Ascending aorta (tissue), 2 donors: ENCODE measurements at places on chromosomes 2 and 18. TPM values are rescaled to one million over a fixed set of nuclear protein-coding genes. Genes with fewer than 3 reads are reported as not detected.
A peak's percentile ranks its signal among the peaks of the same experiment; 100 is the strongest.

GRCh38 chr18:32771871-32772580 lies 797 bp downstream of the KLHL14 start:
- H3K36me3 ChIP-seq: no peaks in the 10 kb centered on the region
- H3K27ac ChIP-seq: no peak overlapping the region
- H3K4me3 ChIP-seq: peak overlapping the region; percentile 52
- peak; percentile 54 for DNase-seq
- H3K27me3 ChIP-seq: peaks cover 15% of the 10 kb centered on the region

- no peak overlapping the region for H3K4me3 ChIP-seq
- H3K27ac ChIP-seq: peak overlapping the region; percentile 60
- no peaks in the 10 kb centered on the region for H3K36me3 ChIP-seq
- no peaks in the 10 kb centered on the region for H3K27me3 ChIP-seq
- peaks cover 51% of the 10 kb centered on the region for H3K4me1 ChIP-seq
Measured at GRCh38 chr2:174628528-174629169, 31.0 kb upstream of the WIPF1 start.

GRCh38 chr18:70394672-70395071 lies 105.8 kb downstream of the SOCS6 start:
- no peaks in the 10 kb centered on the region for H3K4me1 ChIP-seq
- no peaks in the 10 kb centered on the region for H3K27me3 ChIP-seq
- no peak overlapping the region for H3K4me3 ChIP-seq
- H3K36me3 ChIP-seq: no peaks in the 10 kb centered on the region

GRCh38 chr18:31101183-31102024 lies 817 bp downstream of the DSC2 start:
- H3K4me3 ChIP-seq: peak overlapping the region; percentile 67
- H3K27me3 ChIP-seq: no peaks in the 10 kb centered on the region
- DNase-seq: peak; percentile 75
- peak overlapping the region; percentile 34 for H3K27ac ChIP-seq
- no peaks in the 10 kb centered on the region for H3K4me1 ChIP-seq
- no peaks in the 10 kb centered on the region for H3K36me3 ChIP-seq

DNA sequence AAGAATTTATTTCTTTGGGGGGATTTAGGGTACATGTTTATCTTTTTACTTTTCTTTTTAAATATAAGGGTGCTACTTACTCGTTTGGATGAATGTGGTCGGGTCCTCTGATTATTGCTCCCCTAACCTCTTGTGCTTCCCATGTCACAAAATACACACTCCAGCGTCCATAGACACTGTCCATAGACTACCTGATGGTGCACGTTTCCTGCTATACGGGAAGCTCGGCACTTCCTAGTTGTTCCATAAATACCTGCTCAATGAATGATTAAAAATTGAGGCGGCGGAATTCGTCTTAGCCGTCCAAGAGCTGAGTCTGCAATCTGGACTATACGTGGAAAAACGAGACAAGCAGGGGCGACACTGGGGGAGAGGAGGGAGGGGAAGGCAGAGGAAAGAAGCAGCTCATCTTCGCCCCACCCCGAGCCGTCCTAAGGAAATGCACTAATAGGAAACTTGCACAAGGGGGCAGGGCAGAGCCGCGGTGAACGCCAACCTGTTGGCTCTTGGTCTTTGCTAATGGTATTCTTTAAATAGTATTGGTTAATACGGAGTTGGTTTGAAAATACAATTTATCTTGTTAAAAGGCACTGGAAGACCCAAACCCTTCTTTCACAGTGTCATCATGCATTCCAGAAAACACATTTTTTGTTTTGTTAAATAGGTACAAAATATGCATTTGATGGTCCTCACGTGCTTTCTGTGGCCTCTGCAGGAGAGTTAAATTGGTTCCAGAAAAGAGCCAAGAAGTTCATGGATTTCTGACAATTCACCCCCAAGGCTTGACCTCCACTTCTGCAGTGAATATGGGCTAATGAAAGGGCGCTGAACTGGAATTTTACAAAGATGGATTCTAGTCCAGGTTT lies 73.0 kb upstream of the KCTD1 start:
- no peak overlapping the region for H3K27ac ChIP-seq
- H3K4me1 ChIP-seq: no peaks in the 10 kb centered on the region
- no peak for DNase-seq
- no peak overlapping the region for H3K4me3 ChIP-seq
- H3K27me3 ChIP-seq: no peaks in the 10 kb centered on the region

- DNase-seq: no peak
- no peak overlapping the region for H3K4me3 ChIP-seq
- H3K36me3 ChIP-seq: no peaks in the 10 kb centered on the region
- no peak overlapping the region for H3K27ac ChIP-seq
- no peaks in the 10 kb centered on the region for H3K27me3 ChIP-seq
Measured at GRCh38 chr2:12504443-12504842, 212.3 kb upstream of the TRIB2 start.

DNA sequence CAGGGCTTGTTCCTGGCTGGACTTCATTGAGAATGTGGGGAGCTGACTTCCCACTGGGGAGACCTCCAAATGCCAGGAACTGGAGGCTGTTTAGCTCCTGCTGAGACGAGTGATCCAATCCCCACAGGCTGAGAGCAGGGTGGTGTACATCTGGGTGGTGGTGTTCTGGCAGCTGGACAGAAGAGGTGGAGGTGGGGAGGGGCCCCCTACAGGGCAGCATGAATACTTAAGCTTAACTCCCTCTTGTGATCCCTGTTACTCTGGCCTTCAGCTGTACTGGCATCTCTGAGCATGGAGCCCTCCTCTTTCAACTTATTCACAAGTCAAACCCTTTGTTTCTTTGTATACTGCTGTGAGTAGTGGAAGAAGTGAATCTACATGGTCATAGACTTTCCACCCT lies 167.8 kb upstream of the LYPD1 start:
- H3K36me3 ChIP-seq: no peaks in the 10 kb centered on the region
- H3K4me3 ChIP-seq: no peak overlapping the region
- H3K27ac ChIP-seq: no peak overlapping the region
- H3K27me3 ChIP-seq: no peaks in the 10 kb centered on the region

GRCh38 chr2:220451438-220451837 lies 824.0 kb downstream of the SLC4A3 start:
- H3K27ac ChIP-seq: no peak overlapping the region
- no peak for DNase-seq
- H3K4me3 ChIP-seq: no peak overlapping the region
- no peaks in the 10 kb centered on the region for H3K4me1 ChIP-seq
- H3K27me3 ChIP-seq: no peaks in the 10 kb centered on the region

- no peaks in the 10 kb centered on the region for H3K27me3 ChIP-seq
- no peak for DNase-seq
- no peak overlapping the region for H3K4me3 ChIP-seq
- no peaks in the 10 kb centered on the region for H3K36me3 ChIP-seq
Measured at GRCh38 chr18:57836557-57836956, 33.4 kb upstream of the ATP8B1 start.

- H3K4me1 ChIP-seq: no peaks in the 10 kb centered on the region
- no peak overlapping the region for H3K4me3 ChIP-seq
- DNase-seq: no peak
Measured at GRCh38 chr2:108106731-108107130, 120.4 kb downstream of the SLC5A7 start.

DNA sequence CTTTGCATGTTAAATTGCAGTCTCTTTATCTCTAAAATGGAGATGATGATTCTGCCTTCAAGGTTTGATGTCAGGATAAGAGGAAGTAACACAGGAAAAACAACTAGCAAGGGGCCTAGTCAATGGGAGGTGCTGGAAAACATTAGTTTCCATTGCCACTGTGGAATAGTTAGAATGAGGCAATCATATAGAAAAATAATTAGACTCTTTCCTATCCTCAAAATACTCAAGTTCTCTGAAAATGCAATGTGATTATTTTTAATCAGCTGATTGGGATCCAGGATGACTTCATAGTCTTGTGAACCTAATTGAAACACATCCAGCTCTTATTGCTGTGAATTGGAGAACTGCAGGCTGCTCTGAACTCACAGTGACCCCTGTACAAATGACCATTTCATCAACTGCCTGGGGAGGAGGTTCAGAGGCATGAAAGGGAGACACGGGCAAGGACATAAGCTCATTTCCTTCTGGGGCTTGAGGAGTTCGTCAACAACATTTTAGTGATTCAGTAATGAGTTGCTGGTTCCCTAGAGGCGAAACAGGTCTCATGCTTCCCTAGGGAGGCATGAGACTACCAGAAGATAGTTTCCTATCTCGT lies 422.5 kb downstream of the LPIN1 start:
- H3K27ac ChIP-seq: peak overlapping the region; percentile 65
- H3K27me3 ChIP-seq: no peaks in the 10 kb centered on the region
- no peaks in the 10 kb centered on the region for H3K36me3 ChIP-seq
- H3K4me3 ChIP-seq: no peak overlapping the region
- H3K4me1 ChIP-seq: peaks cover 4% of the 10 kb centered on the region
- no peak for DNase-seq

GRCh38 chr2:20443276-20443920 lies 3.5 kb upstream of the RHOB start:
- peak overlapping the region; percentile 80 for H3K4me3 ChIP-seq
- DNase-seq: no peak
- H3K4me1 ChIP-seq: peaks cover 22% of the 10 kb centered on the region
- H3K36me3 ChIP-seq: peaks cover 14% of the 10 kb centered on the region

DNA sequence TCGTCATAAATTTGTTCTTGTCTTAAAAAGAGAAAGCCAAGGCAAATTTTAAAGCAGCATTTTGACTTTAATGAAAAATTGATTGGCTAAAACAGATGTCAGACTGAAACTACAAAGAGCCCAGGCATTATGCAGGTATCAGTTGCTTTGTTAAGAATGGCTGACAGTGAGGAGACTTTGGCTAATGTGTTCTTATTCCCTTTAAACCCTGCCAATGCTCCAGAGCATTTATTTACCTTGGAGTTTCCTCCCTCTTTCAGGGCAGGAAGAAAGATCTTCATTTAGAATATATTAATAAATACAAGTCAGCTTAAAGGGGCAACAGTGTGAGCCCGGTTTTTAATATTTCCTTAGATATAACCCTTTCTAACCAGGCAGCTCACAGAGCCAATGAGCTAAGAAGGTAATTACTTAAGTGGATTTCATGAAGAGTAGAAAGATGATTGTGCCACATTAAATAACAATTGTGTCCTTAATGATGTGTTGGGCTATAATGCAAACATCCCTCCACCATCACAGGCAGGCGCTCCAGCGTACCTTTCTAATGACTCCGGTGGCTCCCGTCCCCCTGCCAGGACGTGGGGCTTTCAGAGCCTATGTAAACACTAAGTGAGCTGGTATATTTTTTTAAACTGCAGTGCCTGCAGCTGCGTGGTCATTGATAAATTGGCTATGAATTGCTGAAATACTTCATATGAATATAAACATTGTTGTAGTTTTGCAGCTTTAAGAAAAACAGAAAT lies 349.4 kb upstream of the POU3F3 start:
- H3K36me3 ChIP-seq: no peaks in the 10 kb centered on the region
- H3K27ac ChIP-seq: no peak overlapping the region
- H3K27me3 ChIP-seq: no peaks in the 10 kb centered on the region
- no peak for DNase-seq
- no peaks in the 10 kb centered on the region for H3K4me1 ChIP-seq

DNA sequence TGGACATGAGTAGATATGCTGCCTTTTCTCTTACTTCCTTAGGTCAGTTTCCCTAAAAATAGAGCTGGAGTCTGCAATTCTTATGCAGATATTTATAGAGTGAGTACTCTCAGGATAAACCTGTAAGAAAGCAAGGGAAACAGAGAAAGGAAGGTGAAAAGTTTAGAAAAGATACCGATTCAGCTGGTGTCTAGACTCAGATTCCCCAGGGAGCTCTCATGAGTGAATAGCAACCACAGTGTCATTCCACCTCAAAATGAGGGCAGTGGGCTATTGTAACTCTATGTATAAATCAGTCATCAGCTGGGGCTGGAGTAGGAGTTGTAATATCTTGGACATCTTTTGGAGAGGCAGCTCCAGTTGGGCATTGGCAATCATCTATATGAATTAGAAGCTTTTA lies 1485.1 kb upstream of the TMEFF2 start:
- H3K4me3 ChIP-seq: no peak overlapping the region
- H3K27ac ChIP-seq: no peak overlapping the region
- no peak for DNase-seq

- no peaks in the 10 kb centered on the region for H3K4me1 ChIP-seq
- no peaks in the 10 kb centered on the region for H3K36me3 ChIP-seq
- no peak overlapping the region for H3K27ac ChIP-seq
- H3K27me3 ChIP-seq: no peaks in the 10 kb centered on the region
- no peak for DNase-seq
Measured at GRCh38 chr2:32900246-32900973, 46.3 kb upstream of the LTBP1 start.

GRCh38 chr2:205776139-205776538 lies 93.8 kb downstream of the NRP2 start:
- H3K4me1 ChIP-seq: no peaks in the 10 kb centered on the region
- no peaks in the 10 kb centered on the region for H3K27me3 ChIP-seq
- H3K27ac ChIP-seq: no peak overlapping the region
- no peaks in the 10 kb centered on the region for H3K36me3 ChIP-seq
- DNase-seq: no peak

- no peak for DNase-seq
- H3K4me1 ChIP-seq: no peaks in the 10 kb centered on the region
- H3K27me3 ChIP-seq: no peaks in the 10 kb centered on the region
- no peaks in the 10 kb centered on the region for H3K36me3 ChIP-seq
- H3K4me3 ChIP-seq: no peak overlapping the region
- no peak overlapping the region for H3K27ac ChIP-seq
Measured at GRCh38 chr2:180618570-180618969, 361.8 kb upstream of the UBE2E3 start.

GRCh38 chr18:14026199-14026598 lies 106.0 kb downstream of the ZNF519 start:
- DNase-seq: no peak
- no peaks in the 10 kb centered on the region for H3K36me3 ChIP-seq
- H3K4me1 ChIP-seq: no peaks in the 10 kb centered on the region

- H3K4me1 ChIP-seq: no peaks in the 10 kb centered on the region
- no peaks in the 10 kb centered on the region for H3K27me3 ChIP-seq
- no peak overlapping the region for H3K27ac ChIP-seq
- no peak for DNase-seq
- H3K36me3 ChIP-seq: no peaks in the 10 kb centered on the region
- H3K4me3 ChIP-seq: no peak overlapping the region
Measured at GRCh38 chr2:130287656-130288026, 55.1 kb upstream of the IMP4 start.

DNA sequence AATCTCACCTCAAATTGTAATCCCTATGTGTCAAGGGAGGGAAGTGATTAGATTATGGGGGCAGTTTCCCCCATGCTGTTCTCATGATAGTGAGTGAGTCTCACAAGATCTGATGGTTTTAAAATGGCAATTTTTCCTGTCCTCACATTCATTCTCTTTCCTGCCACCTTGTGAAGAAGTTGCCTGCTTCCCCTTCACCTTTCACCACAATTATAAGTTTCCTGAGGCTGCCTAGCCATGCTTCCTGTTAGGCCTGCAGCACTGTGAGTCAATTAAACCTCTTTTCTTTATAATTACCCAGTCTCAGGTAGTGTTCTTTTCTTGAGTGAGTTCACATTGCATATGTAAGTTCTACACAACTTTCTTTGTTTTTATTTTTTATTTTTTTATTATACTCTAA lies 271.5 kb downstream of the EXOC6B start:
- no peaks in the 10 kb centered on the region for H3K4me1 ChIP-seq
- no peak for DNase-seq
- H3K36me3 ChIP-seq: peaks cover 8% of the 10 kb centered on the region
- H3K4me3 ChIP-seq: no peak overlapping the region

The DSG1 gene
- not detected for total RNA-seq

The CREG2 gene
- total RNA-seq: not detected

The BOLL gene
- total RNA-seq: not detected

The DLGAP1 gene
- 2.0 TPM for total RNA-seq

The NT5DC4 gene
- total RNA-seq: not detected

The ITPRIPL1 gene
- total RNA-seq: 14.5 TPM

The SAG gene
- not detected for total RNA-seq
